ENCODE measurements at places on chromosomes 1 and 21. TPM values are rescaled to one million over a fixed set of nuclear protein-coding genes. Genes with fewer than 3 reads are reported as not detected.
A peak's percentile ranks its signal among the peaks of the same experiment; 100 is the strongest.

DNA sequence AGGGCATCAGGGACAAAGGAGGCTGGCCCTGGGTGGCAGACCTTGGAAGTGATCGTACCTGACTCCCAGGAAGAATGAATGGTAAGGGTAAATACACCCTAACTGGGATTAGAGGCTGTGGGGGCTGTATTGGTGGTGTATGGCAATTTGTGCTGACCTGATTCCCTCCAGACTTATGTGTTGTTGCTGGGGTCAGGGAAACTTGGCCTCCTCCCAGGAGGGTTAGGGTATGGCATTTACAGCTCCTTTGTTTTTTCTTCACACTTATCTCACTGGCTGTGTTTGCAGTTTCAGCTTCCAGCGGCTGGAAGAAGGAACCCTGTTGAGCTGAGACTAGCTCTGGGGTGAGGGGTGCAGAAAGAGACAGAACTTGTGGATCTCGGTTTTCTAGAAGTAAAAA lies 8.2 kb downstream of the VANGL1 start:
- H3K27me3 ChIP-seq = no peaks in the 10 kb centered on the region
- no peak overlapping the region for H3K27ac ChIP-seq
- H3K4me3 ChIP-seq = no peak overlapping the region

GRCh38 chr1:160352555-160352954 lies 9.4 kb downstream of the NCSTN start:
- no peaks in the 10 kb centered on the region for H3K27me3 ChIP-seq
- no peaks in the 10 kb centered on the region for H3K4me1 ChIP-seq
- H3K4me3 ChIP-seq = no peak overlapping the region
- no peak for DNase-seq

DNA sequence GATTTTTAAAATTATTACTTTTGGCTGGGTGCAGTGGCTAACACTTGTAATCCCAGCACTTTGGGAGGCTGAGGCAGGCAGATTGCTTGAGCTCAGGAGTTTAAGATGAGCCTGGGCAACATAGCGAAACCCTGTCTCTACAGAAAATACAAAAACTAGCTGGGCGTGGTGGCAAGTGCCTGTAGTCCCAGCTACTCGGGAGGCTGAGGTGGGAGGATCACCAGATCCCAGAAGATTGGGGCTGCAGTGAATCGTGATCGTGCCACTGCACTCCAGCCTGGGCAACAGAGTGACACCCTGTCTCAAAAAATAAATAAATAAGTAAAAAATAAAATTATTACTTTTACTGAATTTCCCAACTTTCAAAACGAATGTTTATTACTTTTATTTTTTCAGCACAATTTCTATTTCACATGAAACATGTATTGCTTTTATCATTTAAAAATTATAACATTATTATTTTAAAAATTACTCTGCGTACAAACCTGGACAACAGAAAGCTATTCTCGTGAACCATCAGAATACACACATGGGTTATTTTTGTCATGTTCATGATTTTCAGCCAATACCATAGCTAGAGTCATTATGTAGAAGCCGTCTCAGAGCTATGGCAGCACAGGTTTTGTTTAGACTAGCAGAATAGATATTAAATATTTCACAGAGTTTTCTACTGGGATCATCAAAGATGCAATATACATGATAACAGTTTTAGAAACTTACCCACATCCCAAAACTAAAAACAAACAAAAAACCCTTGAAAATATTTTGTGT lies 621 bp downstream of the AMPD1 start:
- H3K4me3 ChIP-seq = no peak overlapping the region
- no peak for DNase-seq
- H3K27me3 ChIP-seq = no peaks in the 10 kb centered on the region
- no peak overlapping the region for H3K27ac ChIP-seq
- H3K4me1 ChIP-seq = no peaks in the 10 kb centered on the region

MIXL1 gene
- total RNA-seq = not detected

DNA sequence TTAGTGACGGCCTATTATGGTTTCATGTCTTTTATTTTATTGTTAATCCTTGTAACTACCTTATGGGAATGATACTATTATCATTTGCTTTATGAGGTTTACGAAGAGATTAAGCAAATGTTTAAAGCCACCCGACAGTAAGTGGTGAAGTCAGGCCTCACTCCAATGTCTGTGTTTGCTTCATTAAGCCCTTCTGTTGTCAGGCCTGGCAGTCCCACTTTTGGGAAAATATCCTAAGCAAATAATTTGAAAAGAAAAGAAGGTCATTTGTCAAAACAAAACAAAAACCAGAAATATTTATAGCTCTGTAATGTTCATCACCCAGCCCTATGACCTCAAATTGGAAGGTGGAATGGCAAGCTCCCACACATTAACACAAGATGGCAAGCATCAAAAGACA lies 40.7 kb upstream of the USP24 start:
- H3K27ac ChIP-seq = no peak overlapping the region
- H3K4me1 ChIP-seq = no peaks in the 10 kb centered on the region
- no peaks in the 10 kb centered on the region for H3K27me3 ChIP-seq
- H3K4me3 ChIP-seq = no peak overlapping the region
- no peak for DNase-seq

MEX3A gene
- 1.3 TPM for total RNA-seq

- H3K27ac ChIP-seq = no peak overlapping the region
- no peak for DNase-seq
- no peak overlapping the region for H3K4me3 ChIP-seq
- H3K27me3 ChIP-seq = no peaks in the 10 kb centered on the region
These were observed 108.7 kb upstream of the ACTRT2 start for GRCh38 chr1:2912424-2913061.

REN gene
- not detected for total RNA-seq

SLC16A4 gene
- 5.6 TPM for total RNA-seq

DNA sequence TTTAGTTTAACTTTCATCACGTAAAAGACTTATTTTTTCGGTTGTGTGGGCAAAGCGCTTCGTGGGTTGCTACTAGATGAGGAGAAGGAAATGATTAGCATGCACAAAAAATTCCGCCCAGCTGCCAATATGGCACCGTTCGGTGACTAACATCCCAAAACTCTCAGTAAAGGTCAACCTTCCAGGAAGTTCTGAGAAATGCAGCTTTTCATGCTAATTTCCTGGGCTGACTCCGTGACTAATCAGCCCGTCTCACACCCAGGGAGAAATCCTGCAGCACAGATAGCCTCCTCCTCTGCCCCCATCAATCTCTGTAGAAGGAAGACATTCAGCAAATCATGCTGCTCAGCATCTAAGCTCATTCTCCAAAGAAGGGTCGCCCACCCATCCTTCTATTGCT lies 34.1 kb downstream of the TMCO4 start:
- peaks cover 12% of the 10 kb centered on the region for H3K36me3 ChIP-seq
- H3K4me3 ChIP-seq = no peak overlapping the region
- peak overlapping the region; percentile 76 for H3K27ac ChIP-seq
- peaks cover 5% of the 10 kb centered on the region for H3K4me1 ChIP-seq

DNA sequence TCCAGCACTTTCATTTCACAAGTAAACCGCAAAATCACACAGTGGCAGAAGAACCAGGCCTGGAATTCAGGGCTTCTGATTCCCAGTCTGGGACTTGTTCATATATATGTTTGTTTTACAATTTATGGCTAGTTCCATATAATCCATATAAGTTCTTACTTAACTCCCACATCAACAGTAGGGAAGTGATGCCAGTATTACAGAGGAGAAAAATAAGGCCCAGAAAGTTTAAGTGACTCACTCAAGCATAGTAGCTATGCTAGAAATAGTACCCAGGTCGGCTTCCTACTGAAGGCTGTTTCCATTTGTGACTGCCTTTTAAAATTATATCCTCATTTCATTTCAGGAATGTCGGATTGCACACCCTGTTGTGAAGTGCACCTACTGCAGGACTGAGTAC lies 1.4 kb downstream of the FAM76A start:
- H3K4me1 ChIP-seq = peaks cover 12% of the 10 kb centered on the region
- H3K27ac ChIP-seq = peak overlapping the region; percentile 82
- peaks cover 7% of the 10 kb centered on the region for H3K36me3 ChIP-seq
- H3K4me3 ChIP-seq = peak overlapping the region; percentile 68
- DNase-seq = no peak

- H3K4me3 ChIP-seq = no peak overlapping the region
- no peaks in the 10 kb centered on the region for H3K27me3 ChIP-seq
- peaks cover 22% of the 10 kb centered on the region for H3K4me1 ChIP-seq
- H3K36me3 ChIP-seq = no peaks in the 10 kb centered on the region
These were observed 48.4 kb downstream of the ZBTB40 start for GRCh38 chr1:22500058-22500457.

GBP1 gene
- total RNA-seq = 59.7 TPM

C1orf232 gene
- not detected for total RNA-seq

- no peak overlapping the region for H3K27ac ChIP-seq
- no peaks in the 10 kb centered on the region for H3K4me1 ChIP-seq
- DNase-seq = no peak
- H3K4me3 ChIP-seq = no peak overlapping the region
- H3K27me3 ChIP-seq = no peaks in the 10 kb centered on the region
These were observed 131.6 kb downstream of the LHX8 start for GRCh38 chr1:75265792-75266191.

DNA sequence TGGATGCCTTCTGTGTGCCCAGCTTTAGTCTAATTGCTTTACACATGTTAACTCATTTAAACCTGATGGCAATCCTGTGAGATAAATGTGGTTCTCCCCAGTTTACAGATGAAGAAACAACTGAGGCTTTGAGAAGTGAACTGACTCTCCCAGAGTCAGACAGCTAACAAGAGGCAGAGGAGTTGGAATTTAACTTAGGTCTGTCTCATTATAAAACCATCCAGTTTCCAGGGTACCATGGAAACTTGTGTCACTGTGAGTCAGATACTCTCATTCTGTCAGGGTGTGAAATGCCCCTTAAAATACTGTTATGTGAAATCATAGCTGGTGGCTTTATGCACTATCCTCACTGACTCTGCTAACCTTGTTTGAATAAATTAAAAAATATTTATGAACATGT lies 206.6 kb downstream of the PBX1 start:
- H3K36me3 ChIP-seq = no peaks in the 10 kb centered on the region
- no peaks in the 10 kb centered on the region for H3K27me3 ChIP-seq
- H3K27ac ChIP-seq = peak overlapping the region; percentile 82
- H3K4me1 ChIP-seq = no peaks in the 10 kb centered on the region

DNA sequence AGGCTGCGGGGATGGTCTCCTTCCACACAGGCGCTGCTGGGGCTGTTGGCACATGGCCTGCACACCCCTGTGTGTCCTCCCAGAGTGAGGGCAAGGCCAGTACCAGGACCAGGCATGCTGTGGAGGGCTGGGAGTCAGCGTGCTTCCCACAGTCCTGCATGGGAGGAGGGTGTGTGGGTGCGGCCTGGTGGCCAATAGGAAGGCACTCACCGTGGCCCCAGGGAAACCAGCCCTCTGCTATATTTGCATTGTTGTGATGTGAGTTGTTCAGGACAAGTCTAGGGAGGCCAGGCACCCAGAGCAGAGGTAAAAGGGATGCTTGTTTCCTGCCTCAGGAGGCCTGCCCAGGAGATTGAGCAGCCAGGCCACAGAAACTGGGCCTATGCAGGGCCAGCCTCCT lies 59.5 kb downstream of the S100B start:
- H3K27me3 ChIP-seq = no peaks in the 10 kb centered on the region
- H3K36me3 ChIP-seq = peaks cover 61% of the 10 kb centered on the region
- no peaks in the 10 kb centered on the region for H3K4me1 ChIP-seq
- no peak for DNase-seq
- no peak overlapping the region for H3K4me3 ChIP-seq
- no peak overlapping the region for H3K27ac ChIP-seq

DNA sequence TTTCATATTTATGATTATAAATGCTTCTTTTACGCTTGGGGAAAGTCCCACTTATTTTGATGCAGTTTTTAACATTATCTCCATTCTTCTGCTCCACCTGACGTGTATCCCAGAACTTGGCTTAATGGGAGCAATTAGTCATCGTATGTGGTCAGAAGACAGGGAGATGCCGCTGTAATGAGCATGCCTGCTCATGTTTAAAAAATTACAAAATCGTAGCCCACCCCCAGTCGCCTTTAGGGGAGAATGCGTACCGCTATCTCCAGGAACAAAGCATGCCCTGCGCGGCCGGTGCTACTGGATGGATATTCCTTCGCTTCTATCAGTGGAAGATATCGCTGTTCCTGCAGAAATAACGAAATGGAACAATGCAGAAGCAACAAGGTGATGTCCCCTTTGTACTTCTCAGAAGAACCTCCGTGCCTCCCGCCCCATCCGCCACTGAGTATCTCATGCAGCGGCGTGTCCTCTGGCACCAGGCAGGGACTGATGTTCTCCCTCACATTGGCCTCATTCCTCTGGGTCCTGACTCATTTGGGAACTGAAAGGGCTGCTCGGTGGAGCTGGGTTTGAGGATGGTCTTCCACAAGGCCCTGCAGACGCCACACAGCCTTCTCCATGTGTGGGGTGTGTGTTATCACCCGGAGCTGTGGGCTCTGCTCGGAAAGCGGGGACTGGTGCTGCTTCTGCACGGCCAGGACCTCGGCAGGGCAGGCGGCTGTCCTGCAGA lies 116.3 kb upstream of the COL6A1 start:
- H3K27ac ChIP-seq = no peak overlapping the region
- no peaks in the 10 kb centered on the region for H3K36me3 ChIP-seq

- no peaks in the 10 kb centered on the region for H3K36me3 ChIP-seq
- no peaks in the 10 kb centered on the region for H3K4me1 ChIP-seq
- no peaks in the 10 kb centered on the region for H3K27me3 ChIP-seq
These were observed 28.2 kb upstream of the FCRL4 start for GRCh38 chr1:157626099-157626498.

- H3K27me3 ChIP-seq = no peaks in the 10 kb centered on the region
- DNase-seq = no peak
- no peaks in the 10 kb centered on the region for H3K36me3 ChIP-seq
- no peak overlapping the region for H3K27ac ChIP-seq
- no peak overlapping the region for H3K4me3 ChIP-seq
These were observed 5.8 kb upstream of the VPS26C start for GRCh38 chr21:37272897-37273296.

DNA sequence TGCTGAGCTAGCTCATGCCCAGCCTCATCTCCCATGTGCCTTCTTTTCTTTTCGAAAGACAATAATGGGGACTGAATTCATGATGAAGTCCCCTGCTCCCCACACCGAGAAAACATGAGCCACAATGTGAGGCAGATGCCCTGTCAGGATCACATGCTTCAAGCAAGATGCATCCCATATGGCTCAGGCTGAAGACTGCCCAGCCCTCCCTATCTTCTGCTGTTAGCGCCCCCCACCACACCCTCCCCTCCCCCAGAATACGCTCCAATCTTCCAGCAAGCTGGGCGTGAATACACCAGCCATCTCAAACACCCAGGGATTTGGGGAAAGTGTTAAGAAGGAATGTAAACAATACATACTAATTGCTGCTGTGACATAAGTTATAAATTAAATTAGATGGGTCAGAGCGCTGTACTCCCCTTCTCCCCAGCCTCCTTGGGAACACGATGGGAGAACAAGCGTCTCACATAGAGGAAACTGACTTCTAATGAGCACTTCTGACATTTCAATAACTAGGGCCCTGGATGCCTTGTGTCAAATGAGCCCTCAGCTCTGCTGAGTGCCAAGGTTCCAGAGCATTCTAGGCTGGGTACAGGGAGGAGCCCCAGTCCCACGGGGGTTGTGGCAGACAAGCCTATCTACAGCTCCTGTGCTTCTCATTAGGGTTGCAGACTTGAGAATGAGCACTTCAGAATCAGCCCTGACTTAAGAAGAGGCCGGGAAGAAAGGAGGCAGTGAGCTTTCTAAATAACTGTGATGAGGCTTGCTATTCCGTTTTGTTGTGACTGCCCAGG lies 55.6 kb downstream of the TNR start:
- no peak for DNase-seq
- no peaks in the 10 kb centered on the region for H3K4me1 ChIP-seq
- H3K27ac ChIP-seq = no peak overlapping the region
- H3K36me3 ChIP-seq = no peaks in the 10 kb centered on the region

OR2T2 gene
- total RNA-seq = not detected

TFF2 gene
- not detected for total RNA-seq

PGLYRP3 gene
- not detected for total RNA-seq

Data from ascending aorta (tissue), 2 donors.